Kidney epithelial cell (primary cell): ENCODE measurements at places on chromosomes 6 and 20. TPM values are rescaled to one million over a fixed set of nuclear protein-coding genes. Genes with fewer than 3 reads are reported as not detected.

Gene SLC22A16
- 0.71 TPM in 1 of 2 replicates, not detected in the other for total RNA-seq

Gene MAVS
- 30.8 and 32.0 TPM in 2 replicates for total RNA-seq

Gene AGER
- total RNA-seq, result 0.25 and 2.7 TPM in 2 replicates

Gene PTK7
- total RNA-seq, result 169 and 170 TPM in 2 replicates

Gene LBP
- total RNA-seq, result not detected in 2 replicates

Gene OR12D3
- not detected in 2 replicates for total RNA-seq

Gene SEMG1
- total RNA-seq, result not detected in 2 replicates

Gene MAS1
- not detected in 2 replicates for total RNA-seq

Gene PBOV1
- total RNA-seq, result not detected in 2 replicates

Gene EYS
- not detected in 2 replicates for total RNA-seq

Gene EEF1A2
- total RNA-seq, result 14.9 and 18.0 TPM in 2 replicates

Gene FAM162B
- total RNA-seq, result 0.14 and 0.25 TPM in 2 replicates

Gene FAM110A
- total RNA-seq, result 6.2 and 8.5 TPM in 2 replicates

Gene FAM217B
- 8.9 and 10.8 TPM in 2 replicates for total RNA-seq

Gene DEFB124
- total RNA-seq, result not detected in 2 replicates

Gene LINC00237
- total RNA-seq, result not detected in 2 replicates

Gene SLC17A2
- total RNA-seq, result not detected in 2 replicates

Gene MOCS1
- 12.9 and 15.0 TPM in 2 replicates for total RNA-seq

Gene SNAP91
- total RNA-seq, result 0.13 and 0.34 TPM in 2 replicates

Gene GLP1R
- 0.17 TPM in 1 of 2 replicates, not detected in the other for total RNA-seq

Gene TNNC2
- total RNA-seq, result not detected in 2 replicates

Gene MICA
- 33.2 and 48.8 TPM in 2 replicates for total RNA-seq

Gene DEFB132
- not detected in 2 replicates for total RNA-seq

Gene SSTR4
- not detected in 2 replicates for total RNA-seq

Gene MOG
- total RNA-seq, result not detected in 2 replicates

Gene PAX1
- total RNA-seq, result not detected in 2 replicates

Gene PROKR2
- total RNA-seq, result not detected in 2 replicates

Gene DNAAF9
- 11.8 and 12.6 TPM in 2 replicates for total RNA-seq

Gene SLC35D3
- not detected in 2 replicates for total RNA-seq

Gene GSTA1
- total RNA-seq, result not detected in 2 replicates

Gene SLC4A11
- 4.9 and 8.5 TPM in 2 replicates for total RNA-seq

Gene LY86
- total RNA-seq, result 0.96 TPM in 1 of 2 replicates, not detected in the other
